ENCODE measurements at places on chromosomes 6 and 20.

DNA sequence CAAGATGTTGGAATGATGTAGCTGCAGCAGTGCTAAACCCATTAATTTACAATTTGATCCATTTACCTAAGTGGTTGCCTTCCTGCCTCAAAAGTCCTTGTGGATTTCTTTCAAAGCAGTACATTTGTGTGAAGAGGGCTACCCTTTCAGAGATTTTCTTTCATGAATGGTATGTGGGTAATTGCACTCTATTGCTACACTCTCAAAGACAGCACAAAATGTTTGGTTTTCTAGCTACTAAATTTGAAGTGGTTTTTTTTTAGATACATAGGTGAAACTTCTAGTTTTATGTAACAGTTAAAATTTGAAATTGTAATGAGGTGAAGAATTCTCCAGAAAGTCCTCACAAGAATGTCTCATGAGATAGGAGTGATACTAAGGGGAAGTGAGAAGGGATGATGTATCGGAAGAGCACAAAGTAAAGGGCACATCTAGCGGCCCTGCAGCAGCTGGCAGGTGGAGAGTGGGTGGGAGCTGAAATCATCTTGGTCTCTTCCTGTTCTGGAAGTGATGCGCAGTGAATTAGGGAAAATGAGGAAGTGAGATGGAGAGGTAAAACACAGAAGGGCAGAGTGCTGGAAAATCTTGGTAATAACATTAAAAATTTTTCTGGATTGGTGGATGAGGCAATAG is 236.8 kb upstream of the MAN1A1 start:
- no peak for DNase-seq

DNA sequence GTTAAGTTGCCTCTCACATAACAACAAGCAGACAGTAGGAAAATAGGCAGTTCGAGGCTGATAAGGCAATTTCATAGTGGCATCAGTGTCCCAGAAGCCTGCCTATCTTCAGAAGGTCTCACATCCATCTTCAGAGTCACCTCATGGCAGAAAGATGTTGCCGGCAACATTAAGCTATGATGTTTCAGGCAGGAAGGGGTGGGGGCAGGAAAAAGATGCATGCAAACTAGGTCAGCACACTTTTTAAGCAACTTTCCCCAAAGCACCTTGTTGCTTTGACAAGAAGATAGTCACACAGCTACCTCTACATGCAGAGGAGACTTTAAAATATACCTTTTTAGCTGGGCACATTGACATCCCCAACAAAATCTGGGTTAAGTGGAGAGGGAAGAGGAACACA is 43.2 kb upstream of the SMIM8 start:
- DNase-seq = no peak

- no peak for DNase-seq
These were observed 35.7 kb downstream of the CDH4 start for GRCh38 chr20:61287583-61288275.

DNA sequence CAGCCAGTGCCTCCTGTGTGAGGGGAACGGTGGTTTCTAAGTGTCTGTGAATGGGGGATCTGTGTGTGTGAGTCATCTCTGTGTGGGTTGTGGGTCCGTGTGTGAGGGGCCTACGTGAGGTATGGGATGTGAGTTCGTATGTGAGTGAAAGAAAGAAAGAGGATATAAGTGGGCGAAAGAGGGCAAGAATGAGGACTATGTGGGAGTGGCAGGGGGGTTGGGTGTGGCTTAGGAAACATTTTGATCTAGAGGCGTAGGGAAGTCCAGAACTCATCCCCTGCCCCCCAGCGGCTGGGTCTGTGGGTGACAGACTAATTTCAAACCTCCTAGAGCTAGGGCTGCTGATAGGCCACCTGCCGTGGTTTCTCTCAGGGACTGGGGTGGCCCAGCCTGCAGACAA is 35.5 kb downstream of the DHX35 start:
- no peak for DNase-seq

GRCh38 chr6:154127657-154128056 is 88.6 kb downstream of the OPRM1 start:
- no peak for DNase-seq

GRCh38 chr20:61939691-61940360 is 125.9 kb downstream of the TAF4 start:
- no peak for DNase-seq

- DNase-seq = no peak
These were observed 11.6 kb upstream of the PHACTR1 start for GRCh38 chr6:12704946-12705345.

GRCh38 chr6:170229851-170230519 is 60.9 kb downstream of the DLL1 start:
- DNase-seq = no peak

- no peak for DNase-seq
These were observed 141.5 kb downstream of the LY86 start for GRCh38 chr6:6729971-6730370.

DNA sequence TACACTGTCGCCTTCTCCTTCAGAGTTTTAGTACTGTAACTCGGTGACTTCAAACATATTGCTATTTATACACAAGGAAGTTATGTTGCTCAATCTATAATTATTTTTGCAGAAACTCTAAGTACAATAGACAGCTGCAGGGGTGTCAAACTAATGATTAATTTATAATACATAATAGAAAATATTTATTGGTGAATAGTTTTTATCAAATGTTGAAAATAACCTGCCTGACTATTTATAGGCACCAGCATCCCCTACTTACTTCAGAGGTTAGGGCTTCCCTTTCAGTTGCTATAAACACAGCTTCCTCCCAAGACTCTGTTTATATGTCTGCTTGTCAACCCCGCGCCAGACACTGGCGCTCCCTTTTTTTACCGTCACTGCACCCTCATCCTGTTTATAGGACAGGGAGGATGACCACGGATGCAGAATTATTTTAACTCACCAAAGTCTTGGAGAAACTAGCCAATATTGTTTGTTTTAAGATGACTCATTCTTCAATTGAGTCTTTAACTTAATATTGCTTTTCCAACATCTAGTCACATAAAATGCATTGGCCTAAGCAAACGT is 225.0 kb downstream of the ALDH8A1 start:
- DNase-seq = no peak

GRCh38 chr6:69265706-69266105 is 531.1 kb downstream of the LMBRD1 start:
- peak; percentile 35 for DNase-seq

DNA sequence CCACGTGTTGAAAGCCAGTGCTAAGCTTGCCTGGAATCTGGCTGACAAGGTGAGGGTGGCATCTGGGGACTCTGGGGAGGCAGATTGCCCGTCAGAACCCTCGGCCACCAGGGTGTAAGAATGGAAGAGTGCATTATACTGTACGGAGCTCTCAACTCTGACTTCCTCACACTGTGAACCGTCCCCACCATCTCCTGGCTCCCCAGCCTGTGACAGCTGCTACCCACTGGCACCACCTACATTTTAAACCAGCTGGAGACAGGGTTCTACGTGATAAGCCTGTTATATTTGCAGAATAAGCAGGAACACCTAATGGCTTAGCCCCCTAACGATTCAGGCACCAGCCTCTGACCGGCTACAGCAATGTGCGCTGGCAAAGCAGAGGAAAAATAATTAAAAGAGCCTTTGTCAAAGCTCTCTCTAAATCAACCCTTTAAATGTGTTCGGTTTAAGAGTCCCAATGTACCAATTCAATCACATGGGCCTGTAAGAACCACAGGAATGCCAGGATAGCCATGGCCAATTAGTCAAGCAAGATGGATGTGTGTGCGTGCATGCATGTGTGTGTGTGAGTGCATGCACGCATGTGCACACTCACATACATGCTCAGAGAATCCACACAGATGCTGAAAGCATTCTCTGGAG is 89.1 kb upstream of the TAB2 start:
- no peak for DNase-seq

GRCh38 chr6:169326067-169326799 is 72.6 kb upstream of the THBS2 start:
- DNase-seq = no peak

GRCh38 chr6:139016337-139017213 is 12.0 kb upstream of the ABRACL start:
- DNase-seq = no peak

DNA sequence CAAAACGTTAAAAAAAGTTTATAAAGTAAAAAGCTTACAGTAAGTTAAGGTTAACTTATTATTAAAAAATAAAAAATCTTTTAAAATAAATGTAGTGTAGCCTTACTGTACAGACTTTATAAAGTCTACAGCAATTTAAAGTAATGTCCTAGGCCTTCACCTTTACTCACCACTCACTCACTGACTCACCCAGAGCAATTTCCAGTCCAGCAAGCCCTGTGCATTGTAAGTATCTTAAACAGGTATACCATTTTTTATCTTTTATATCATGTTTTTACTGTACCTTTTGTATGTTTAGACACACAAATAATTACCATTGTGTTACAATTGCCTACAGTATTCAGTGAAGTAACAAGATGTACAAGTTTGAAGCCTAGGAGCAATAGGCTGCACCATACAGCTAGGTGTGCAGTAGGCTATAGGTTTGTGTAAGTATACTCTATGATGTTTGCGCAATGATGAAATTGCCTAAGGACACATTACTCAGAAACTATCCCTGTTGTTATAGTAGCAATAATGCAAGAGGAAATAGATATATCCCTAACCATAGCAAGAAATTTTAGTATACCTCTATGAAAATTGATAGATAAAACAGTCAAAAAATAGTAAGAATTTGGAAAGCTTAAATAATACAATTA is 39.5 kb downstream of the FBXO5 start:
- DNase-seq = peak; percentile 41

- no peak for DNase-seq
These were observed 31.0 kb downstream of the CDK5RAP1 start for GRCh38 chr20:33370291-33370690.

GRCh38 chr6:7426447-7427169 is 37.0 kb downstream of the RIOK1 start:
- no peak for DNase-seq

GRCh38 chr6:168956141-168956838 is 297.4 kb downstream of the THBS2 start:
- no peak for DNase-seq

- DNase-seq = no peak
These were observed 46.8 kb downstream of the SYNJ2 start for GRCh38 chr6:158028421-158028820.

All from NCI-H1417 (cell line).